ENCODE measurements at places on chromosomes 16 and 17. TPM values are rescaled to one million over a fixed set of nuclear protein-coding genes. Genes with fewer than 3 reads are reported as not detected.

Gene HOXB9
- not detected for total RNA-seq

Gene TUBG1
- total RNA-seq, result 129 TPM

Gene GPRC5B
- total RNA-seq, result 0.48 TPM

Gene NLRC3
- not detected for total RNA-seq

Gene TPSG1
- not detected for total RNA-seq

Measured in foreskin keratinocyte (primary cell).